ENCODE measurements at places on chromosomes 7 and 10.

DNA sequence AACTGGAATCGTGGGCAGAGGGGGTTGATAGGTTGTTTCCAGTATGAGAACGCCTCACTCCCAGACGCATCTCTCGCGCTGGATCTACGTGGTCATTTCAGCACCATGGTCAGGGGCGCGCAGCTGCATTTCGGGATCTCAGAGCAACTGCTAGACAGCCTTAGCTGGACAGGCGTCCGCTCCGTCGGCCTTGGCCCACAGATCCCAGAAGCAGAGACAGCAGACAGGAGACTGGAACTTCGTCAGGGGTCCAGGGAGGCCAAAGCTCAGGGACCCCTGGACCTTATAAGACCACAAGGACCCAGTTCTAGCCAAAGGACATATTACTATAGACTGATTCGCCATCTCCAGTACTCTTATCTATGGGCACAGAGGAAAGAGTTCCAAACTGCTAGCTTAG lies 5.3 kb downstream of the NEUROG3 start:
- no peaks in the 10 kb centered on the region for H3K36me3 ChIP-seq
- peaks cover 4% of the 10 kb centered on the region for H3K27me3 ChIP-seq
- no peak overlapping the region for H3K4me3 ChIP-seq
- no peaks in the 10 kb centered on the region for H3K4me1 ChIP-seq
- DNase-seq, result no peak

- no peaks in the 10 kb centered on the region for H3K27me3 ChIP-seq
- no peak overlapping the region for H3K27ac ChIP-seq
- H3K36me3 ChIP-seq, result no peaks in the 10 kb centered on the region
- DNase-seq, result no peak
These were observed 63.2 kb downstream of the CCDC3 start for GRCh38 chr10:12938271-12938670.

DNA sequence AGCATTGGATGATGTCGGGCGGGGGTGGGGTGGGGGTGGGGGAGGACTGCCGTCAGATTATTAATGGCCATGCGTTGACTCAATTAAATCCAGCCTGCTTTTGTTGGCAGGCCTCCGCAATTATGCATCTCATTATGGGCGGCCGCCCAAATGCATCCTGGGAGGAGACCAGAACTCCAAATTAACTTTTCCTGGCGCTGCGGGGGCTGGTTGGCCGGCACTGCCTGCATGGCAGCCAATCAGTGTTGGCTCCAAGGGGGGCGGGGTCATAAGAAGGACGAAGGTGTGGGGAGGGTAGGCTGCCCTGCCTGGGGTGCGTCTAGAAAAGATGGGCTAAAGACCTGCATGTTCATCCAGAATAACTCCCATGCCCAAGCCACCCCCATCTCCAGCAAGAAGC lies 83.9 kb upstream of the PAX2 start:
- DNase-seq, result no peak
- H3K4me3 ChIP-seq, result no peak overlapping the region
- H3K4me1 ChIP-seq, result peaks cover under 1% of the 10 kb centered on the region

DNA sequence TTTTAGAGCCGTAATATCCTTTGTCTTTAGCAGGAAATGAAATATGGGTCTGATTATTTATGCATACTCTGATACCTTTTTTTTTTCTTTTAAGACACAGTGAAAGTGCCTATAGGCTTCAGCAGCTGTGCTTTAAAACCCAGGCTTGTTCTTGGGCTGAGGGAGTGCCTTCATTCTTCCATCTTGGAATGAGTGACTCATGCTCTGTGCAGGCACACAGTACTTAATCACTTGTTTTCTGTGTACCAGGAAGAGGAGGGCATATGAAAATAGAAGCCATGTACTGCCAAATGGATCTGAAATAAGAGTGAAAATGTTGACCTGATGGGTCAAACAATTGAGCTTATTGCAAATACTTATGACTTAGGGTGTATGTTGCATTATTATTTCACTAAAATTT lies 12.0 kb downstream of the INPP5F start:
- H3K4me3 ChIP-seq, result no peak overlapping the region
- no peaks in the 10 kb centered on the region for H3K4me1 ChIP-seq
- H3K36me3 ChIP-seq, result no peaks in the 10 kb centered on the region
- no peaks in the 10 kb centered on the region for H3K27me3 ChIP-seq
- DNase-seq, result no peak
- no peak overlapping the region for H3K27ac ChIP-seq

GRCh38 chr7:44408596-44408995 lies 81.9 kb downstream of the NUDCD3 start:
- no peaks in the 10 kb centered on the region for H3K36me3 ChIP-seq
- H3K27ac ChIP-seq, result no peak overlapping the region
- no peaks in the 10 kb centered on the region for H3K4me1 ChIP-seq
- DNase-seq, result no peak
- H3K27me3 ChIP-seq, result no peaks in the 10 kb centered on the region

- no peaks in the 10 kb centered on the region for H3K4me1 ChIP-seq
- no peaks in the 10 kb centered on the region for H3K27me3 ChIP-seq
- H3K27ac ChIP-seq, result peak overlapping the region; percentile 40
- no peak for DNase-seq
- H3K36me3 ChIP-seq, result no peaks in the 10 kb centered on the region
- H3K4me3 ChIP-seq, result no peak overlapping the region
These were observed 179.8 kb upstream of the CSTF2T start for GRCh38 chr10:51879238-51879637.

DNA sequence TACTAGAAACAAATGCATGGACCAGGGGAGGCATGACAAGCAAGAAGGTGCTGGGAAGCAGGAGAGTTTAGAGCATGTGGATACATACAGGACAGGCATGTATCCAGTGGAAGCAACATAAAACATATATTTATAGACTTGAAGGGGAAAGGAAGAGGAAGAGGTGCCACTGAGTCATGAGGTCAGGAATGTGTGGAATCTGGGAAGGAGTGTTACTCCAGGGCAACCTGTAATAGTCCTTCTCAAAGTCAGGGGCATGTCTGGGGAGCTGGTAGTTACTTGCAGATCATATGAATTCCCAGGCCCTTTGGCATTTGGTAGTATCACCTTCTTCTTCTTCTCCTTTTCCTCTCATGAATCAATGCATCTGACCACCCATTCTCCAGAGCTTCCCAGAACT lies 246.6 kb downstream of the XPNPEP1 start:
- no peaks in the 10 kb centered on the region for H3K36me3 ChIP-seq
- H3K4me1 ChIP-seq, result no peaks in the 10 kb centered on the region
- no peak for DNase-seq
- H3K27me3 ChIP-seq, result no peaks in the 10 kb centered on the region
- no peak overlapping the region for H3K4me3 ChIP-seq

DNA sequence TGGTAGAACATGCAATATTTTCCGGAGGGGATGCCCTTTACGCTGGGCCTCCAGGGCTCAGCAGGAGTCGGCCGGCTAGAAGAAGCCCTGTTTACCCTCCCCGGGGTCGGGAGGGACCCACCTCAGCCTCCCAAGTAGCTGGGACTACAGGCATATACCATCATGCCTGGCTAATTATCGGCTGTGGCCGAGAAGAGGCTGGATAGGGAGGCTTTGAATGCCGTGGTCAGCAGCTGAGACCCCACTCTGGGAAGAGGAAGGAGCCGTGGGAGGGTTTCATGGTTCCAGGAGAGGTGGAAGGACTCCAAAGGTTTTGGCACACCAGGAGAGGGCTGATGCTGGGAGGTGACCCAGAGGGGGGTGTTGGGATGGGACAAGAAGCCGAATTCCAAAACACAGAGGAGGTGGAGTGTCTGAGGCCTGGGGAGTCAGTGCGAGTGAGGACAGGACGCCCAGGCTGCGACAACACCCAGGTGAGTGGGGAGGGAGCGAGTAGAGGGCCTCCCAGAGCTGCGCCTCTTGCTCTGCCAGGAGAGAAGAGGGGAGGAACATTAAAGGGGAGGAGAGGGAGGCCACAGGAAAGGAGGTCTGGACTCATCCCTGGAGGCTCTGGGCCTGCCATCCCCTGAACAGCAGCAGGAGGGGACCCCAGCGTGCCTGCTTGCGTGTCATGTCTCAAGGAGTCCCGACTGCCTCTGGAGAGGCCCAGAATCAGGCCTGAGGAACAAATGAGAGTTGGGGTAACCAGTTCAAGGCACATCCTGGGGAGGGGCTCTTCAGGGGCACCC lies 19.6 kb downstream of the GRID2IP start:
- H3K4me1 ChIP-seq, result no peaks in the 10 kb centered on the region
- DNase-seq, result no peak
- no peak overlapping the region for H3K27ac ChIP-seq
- H3K36me3 ChIP-seq, result no peaks in the 10 kb centered on the region
- H3K4me3 ChIP-seq, result peak overlapping the region; percentile 51
- peaks cover 5% of the 10 kb centered on the region for H3K27me3 ChIP-seq

DNA sequence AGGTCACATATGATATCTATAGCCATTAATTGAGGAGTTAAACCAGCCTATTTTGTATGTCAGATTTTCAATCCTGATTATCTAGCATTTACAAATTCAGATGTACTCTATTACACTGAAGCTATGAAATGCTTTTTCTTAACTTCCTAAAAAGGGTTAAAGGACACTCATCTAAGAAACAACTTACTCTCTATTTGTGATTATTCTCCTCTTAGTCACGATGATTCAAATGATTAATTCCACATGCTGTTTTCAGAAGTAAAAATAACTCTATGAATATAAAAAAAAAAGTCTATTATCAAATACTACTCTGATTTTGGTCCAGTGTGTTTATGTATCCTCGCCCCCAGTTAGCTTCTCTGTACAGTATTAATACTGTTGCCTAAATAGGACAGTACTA lies 1199.9 kb downstream of the GATA3 start:
- no peaks in the 10 kb centered on the region for H3K4me1 ChIP-seq
- no peaks in the 10 kb centered on the region for H3K36me3 ChIP-seq
- no peaks in the 10 kb centered on the region for H3K27me3 ChIP-seq
- no peak overlapping the region for H3K27ac ChIP-seq
- DNase-seq, result no peak
- no peak overlapping the region for H3K4me3 ChIP-seq

DNA sequence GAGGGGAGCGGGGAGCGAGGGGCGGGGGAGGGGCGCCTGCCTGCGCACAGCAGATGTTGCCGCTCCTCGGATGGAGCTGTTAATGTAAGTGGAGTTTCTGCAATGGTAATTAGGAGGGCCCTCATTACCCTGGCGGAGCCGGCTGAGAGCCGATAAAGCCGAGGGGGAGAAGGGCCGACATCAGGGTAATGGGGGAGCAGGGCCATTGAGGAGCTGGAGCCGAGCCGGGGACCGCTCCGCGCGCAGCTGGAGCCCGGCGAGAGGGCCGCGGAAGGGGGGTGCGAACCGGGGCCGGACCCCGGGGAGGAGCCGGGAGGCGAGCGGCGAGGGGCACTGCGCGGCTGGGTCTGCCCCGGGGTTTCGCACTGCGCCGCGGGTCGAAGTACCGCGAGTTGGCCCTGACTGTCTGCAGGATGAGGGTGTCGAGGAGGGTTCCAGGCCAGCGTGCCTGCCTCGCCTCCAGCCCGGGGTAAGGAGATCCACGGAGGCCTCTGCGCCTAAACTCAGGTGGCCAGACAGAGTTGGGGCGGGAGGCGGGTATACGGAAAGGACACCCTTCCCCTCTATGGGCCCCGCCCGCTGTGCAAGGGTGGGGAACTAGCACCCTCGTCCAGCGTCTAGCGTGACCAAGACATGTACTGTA lies 55.0 kb upstream of the LBX1 start:
- H3K27ac ChIP-seq, result no peak overlapping the region
- no peak overlapping the region for H3K4me3 ChIP-seq
- H3K4me1 ChIP-seq, result no peaks in the 10 kb centered on the region

DNA sequence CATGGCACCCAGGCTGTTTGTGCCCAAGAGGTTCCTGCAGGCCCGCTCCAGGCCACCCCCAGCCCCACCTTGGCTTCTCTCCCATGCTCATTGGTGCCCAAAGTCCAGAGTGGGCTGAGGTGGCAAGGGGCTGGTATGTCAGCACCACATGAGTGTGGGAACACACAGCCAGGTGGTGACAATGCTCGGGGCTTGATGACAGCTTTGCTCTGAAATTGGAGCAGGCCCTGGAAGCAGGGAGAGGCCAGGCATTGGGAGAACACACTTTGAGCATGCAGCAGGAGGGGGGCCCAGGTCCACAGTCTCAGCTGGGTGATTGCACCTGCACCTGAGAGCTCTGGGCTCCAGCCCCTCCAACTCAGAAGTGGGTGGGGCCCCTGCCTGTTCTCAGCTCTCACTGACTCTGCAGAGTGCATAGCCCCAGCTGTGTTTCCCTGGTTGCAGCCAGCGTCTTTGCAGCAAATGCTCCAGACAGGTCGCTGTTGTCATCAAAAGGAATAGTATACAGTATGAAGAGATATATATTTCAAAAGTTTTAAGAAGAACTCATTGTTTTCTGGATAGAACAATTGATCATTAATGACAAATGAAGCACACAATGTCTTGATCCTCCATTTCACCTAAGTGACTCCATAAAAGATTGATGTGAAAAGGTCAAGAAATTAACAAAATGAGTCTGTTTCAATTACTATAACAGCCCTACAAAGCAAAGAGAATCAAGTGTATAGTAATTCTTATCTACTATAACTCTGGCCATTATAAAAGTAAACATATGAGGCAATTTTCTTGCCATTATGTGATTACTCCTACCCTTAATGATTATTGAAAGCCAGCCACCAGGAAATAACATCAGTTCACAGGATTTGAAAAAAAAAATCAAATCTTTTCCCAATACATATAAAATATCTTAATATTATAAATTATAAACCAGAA lies 848.1 kb downstream of the PCDH15 start:
- H3K4me3 ChIP-seq, result no peak overlapping the region
- H3K36me3 ChIP-seq, result no peaks in the 10 kb centered on the region
- H3K27ac ChIP-seq, result no peak overlapping the region
- no peaks in the 10 kb centered on the region for H3K4me1 ChIP-seq
- H3K27me3 ChIP-seq, result no peaks in the 10 kb centered on the region

GRCh38 chr10:111076191-111076681 lies 593 bp upstream of the ADRA2A start:
- no peak overlapping the region for H3K27ac ChIP-seq
- peak overlapping the region; percentile 43 for H3K4me3 ChIP-seq
- no peak for DNase-seq

- DNase-seq, result no peak
- H3K27ac ChIP-seq, result no peak overlapping the region
- H3K27me3 ChIP-seq, result peaks cover 13% of the 10 kb centered on the region
These were observed 5.8 kb downstream of the EVX1 start for GRCh38 chr7:27248427-27248806.

DNA sequence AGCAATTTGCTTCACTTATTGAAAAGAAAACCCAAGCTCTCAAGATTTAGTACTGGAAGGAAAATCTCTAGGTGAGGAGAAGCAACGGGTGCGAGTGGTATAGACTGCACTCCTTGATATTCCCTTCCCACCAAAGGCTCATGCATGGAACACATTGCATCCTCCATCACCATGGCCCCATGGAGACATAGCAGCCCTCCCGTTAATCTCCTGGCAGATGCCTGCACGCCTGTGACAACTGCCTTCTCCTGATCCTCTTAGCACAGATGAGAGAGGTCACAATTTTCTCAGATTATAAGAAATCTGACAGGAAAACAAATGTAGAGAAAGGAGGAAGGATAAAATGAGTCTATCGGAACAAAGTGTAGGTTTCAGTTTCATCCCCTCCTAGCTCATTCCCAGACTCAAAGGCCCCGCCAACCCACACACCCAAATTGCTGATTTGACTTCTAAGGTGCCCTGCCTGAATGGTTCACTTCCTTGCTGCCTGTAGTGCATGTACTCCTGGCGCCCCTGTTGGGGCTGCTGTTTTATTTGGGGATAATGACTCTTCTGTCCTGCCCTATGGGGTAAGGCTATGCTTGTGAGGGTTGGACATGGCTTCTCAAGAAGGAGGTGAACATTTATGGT lies 50.0 kb downstream of the PLXNA4 start:
- H3K27me3 ChIP-seq, result no peaks in the 10 kb centered on the region
- no peak for DNase-seq
- H3K36me3 ChIP-seq, result no peaks in the 10 kb centered on the region
- no peak overlapping the region for H3K4me3 ChIP-seq
- H3K4me1 ChIP-seq, result no peaks in the 10 kb centered on the region

GRCh38 chr10:16967866-16968415 lies 150.7 kb upstream of the RSU1 start:
- no peak overlapping the region for H3K4me3 ChIP-seq
- H3K27ac ChIP-seq, result peak overlapping the region; percentile 76
